ENCODE measurements at places on chromosomes 11 and 22.

- DNase-seq: no peak
Measured at GRCh38 chr11:31689559-31689958, 121.6 kb downstream of the PAX6 start.

GRCh38 chr22:37406441-37407235 is 20.6 kb downstream of the ELFN2 start:
- no peak for DNase-seq

DNA sequence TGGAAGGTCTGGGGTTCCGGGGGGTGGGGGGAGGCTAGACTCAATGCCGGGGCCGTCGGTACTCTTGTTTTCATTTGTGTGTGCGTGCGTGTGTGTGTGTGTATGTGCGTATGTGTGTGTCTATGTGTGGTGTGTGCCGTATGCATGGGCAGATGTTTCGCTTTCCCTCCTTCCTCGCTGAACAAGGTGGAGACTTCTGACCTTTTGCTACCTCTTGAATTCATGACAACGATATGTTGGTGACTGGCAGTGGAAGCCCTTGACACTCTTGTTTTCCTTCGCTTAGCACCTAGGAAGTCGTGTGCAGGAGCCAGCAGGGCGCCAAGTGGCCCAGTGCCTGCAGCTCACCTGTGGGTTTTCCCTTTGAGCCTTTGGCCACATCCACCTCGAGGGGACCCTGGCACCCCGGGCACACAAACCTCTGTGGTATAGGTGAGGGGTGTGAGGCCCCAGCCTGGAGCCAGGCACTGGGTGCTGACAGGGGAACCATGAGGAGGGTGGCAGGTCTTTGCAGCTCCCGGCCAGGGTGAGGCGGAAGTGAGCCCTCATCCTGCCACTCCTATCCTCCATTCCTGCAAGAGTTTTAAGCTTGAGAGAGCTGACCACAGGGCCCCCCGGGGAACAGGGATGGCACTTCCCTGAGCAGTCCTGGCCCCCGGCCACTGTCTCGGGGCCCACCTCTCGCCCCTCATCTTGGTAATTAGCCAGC is 19.3 kb upstream of the TMEM191C start:
- DNase-seq: no peak

GRCh38 chr11:11265994-11266606 is 87.0 kb downstream of the CSNK2A3 start:
- no peak for DNase-seq

DNA sequence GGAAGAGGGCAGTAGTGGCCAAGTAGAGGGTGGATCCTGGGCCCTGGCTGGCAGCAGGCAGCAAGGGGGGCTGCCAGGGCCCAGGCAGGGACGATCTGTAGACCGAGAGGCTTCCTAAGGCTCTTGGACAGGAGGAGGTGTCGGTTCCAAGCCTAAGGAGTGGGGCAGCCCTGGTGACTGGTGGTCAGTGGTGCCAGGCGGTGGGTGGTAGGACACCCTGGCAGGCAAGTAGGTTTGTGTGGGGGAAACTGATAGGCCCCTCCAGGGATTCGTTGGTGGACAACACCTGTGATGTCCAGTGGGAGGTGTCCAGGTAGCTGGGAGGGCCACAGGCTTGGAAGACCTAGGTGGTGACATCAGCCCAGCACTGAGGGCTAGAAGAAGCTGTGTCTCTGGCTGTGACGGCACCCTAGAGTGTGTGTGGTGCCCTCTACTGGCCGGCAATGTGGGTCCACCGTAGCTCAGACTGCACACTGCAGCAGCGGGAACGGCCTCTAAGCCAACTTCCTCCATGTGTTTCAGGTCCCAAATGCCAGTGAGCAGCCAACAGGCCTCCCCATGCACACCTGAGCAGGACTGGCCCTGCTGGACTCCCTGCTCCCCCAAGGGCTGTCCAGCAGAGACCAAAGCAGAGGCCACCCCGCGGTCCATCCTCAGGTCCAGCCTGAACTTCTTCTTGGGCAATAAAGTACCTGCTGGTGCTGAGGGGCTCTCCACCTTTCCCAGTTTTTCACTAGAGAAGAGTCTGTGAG is 9.4 kb upstream of the SAMM50 start:
- peak; percentile 30 for DNase-seq

GRCh38 chr22:48370508-48371325 is 1457.0 kb downstream of the BRD1 start:
- no peak for DNase-seq

- no peak for DNase-seq
Measured at GRCh38 chr11:70246196-70246595, 24.3 kb upstream of the PPFIA1 start.

DNA sequence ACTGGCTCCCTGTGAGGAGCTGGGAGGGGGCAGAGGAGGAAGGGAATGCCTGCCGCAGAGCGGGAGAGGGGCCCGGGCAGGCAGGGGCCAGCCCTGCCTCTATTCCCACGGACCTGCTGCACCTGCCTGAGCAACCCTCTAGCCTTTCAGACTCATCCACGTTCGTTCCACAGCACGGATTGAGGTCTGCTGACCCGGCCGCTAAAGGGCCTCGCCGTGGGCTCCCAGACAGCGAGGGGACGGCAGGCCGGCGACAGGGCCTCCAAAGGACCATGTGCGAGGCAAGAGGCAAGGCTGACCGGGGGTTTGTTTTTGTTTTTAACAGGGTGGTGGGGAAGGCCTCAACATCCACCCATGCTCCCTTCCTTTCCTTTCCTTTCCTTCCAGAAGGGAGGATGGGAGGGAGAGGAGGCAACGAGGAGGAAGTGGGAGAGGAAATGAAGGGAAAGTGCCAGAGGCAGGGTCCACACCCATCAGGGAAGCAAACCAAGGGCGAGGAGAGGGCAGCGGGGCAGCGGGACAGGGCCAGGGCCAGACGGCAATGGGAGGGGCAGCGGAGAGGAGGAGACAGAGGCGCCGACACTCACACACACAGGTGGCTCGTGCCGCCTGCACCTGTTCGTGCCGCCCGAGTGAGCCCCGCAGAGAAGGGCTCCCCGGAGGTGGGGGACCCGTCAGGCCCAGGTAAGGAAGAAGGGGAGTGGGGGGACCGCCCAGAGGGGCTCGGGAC is 7.5 kb downstream of the LRFN4 start:
- no peak for DNase-seq

GRCh38 chr11:134260503-134260902 is 7.1 kb downstream of the ACAD8 start:
- DNase-seq: no peak

- no peak for DNase-seq
Measured at GRCh38 chr11:89220684-89221339, 43.1 kb downstream of the TYR start.

DNA sequence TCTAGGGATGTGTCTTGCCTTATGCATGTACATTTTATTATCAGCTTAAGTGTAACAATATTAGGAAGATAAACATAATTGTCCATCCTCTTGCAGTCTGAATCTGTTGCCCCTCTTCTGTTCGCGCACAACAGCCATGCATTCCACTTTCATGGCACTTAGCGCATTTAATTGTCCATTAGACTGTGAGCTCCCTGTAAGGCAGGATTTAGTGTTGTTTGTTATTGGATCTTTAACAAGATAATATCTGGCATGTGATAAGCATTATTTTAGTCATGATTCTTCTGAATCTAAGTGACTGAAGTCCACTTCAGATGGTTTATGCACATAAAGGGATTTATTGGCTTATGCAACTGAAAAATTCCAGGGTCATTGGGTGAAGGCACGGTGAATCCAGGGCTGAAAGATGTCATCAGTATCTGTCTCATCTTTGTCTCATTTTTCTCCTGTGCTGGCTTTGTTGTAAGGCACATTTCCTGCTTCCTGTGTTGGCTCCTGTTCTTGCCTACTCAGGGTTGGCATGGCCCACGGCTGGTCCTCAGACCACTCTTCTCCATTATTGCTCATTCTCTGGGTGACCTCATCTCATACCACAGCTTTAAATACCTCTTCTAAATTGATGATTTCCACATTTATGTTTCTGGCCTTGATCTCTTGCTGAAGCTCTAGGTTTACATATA is 37.6 kb downstream of the ATXN10 start:
- DNase-seq: no peak

DNA sequence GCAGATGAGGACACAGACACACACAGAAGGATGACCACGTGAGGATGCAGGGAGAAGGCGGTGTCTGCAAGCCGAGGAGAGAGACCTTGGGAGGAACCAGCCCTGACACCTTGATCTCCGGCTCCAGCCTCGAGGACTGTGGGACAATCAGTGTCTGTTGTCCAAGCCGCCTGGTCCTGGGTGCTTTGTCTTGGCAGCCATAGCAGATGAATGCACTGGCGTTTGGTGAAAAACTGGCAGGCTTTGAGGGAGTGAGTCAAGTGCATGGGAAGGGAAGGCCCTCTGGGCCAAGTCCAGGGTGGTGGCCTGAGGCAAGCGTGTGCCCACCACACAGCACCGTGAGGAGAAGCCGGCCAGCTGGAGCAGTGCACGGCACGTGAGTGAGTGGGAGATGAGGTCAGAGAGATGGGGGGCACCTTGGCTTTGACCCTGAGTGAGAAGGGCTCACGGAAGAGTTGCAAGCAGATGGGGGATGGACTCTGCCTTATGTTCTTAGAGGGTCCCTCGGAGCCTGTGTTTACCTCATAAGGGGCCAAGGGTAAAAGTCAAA is 12.4 kb upstream of the BRSK2 start:
- no peak for DNase-seq

GRCh38 chr11:117160826-117161225 is 16.7 kb downstream of the PAFAH1B2 start:
- DNase-seq: no peak

DNA sequence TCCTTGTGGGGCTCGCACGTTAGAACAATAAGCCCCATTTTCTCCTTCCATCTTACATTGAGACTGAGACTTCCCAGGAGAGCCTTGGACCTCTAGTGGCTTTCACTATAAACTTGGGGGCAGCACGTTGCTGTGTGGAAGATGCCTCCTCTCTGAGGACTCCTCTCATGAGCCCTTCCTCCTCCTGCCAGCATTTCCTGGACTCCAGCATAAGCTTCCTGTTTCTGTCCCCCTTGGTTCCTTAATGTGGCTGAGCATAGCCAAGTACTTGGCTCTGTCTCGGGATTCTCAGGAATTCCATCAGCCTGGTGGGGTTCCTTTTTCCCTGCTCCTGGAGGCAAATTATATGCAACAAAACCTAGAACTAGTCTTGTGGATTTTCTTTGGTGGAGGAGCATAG is 38.8 kb upstream of the UBASH3B start:
- no peak for DNase-seq

DNA sequence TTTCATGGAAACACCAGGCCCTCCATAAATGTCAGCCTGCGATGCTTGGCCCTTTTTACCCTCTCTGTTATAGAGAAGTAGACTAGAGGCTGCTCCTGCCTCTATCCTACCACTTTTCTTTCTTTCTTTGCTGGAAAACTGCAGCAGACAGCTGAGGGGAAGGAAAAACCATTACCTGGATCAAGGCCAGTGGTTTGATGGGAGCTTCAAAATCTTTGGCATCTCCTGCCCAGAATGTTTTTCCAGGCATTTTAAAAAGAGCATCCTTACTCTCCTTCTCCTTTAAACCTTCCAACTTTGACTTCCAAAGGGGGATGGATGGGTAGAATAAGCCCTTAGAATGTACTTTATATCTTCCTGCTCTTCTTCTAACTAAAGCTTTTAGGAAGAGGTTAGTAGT is 44.9 kb downstream of the EXT2 start:
- DNase-seq: no peak
